Fibroblast of mammary gland (primary cell): ENCODE measurements at places on chromosomes 2 and 18.

DNA sequence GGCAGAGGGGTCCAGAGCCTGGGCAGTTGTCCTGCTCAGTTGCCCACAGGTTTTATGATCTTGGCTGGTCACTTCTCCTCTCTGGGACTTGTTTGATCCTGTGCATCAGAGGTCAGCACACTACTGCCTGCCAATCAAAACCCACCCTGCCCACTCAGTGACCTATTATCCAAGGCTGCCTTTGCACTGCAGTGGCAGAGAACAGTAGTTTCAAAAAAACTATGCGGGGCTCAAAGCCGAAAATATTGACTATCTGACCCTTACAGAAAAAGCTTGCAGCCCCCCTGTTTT is 218.2 kb downstream of the CYP26B1 start:
- no peak for DNase-seq

GRCh38 chr2:176746411-176746810 is 466.2 kb upstream of the HNRNPA3 start:
- DNase-seq: no peak

DNA sequence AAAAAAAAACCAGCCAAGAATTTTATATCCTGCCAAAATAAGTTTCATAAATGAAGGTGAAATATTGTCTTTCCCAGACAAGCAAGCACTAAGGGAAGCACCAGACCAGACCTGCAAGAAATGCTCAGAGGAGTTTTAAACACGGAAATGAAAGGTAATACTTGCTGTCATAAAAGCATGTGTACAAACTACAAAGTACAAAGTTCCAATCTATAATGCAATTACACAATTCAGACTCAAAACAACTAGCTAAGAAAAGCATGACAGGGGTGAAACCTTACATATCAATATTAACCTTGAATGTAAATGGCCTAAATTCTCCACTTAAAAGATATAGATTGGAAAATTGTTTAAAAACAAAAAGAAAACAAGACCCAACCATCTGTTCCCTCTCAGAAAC is 45.0 kb upstream of the ASXL3 start:
- DNase-seq: no peak

DNA sequence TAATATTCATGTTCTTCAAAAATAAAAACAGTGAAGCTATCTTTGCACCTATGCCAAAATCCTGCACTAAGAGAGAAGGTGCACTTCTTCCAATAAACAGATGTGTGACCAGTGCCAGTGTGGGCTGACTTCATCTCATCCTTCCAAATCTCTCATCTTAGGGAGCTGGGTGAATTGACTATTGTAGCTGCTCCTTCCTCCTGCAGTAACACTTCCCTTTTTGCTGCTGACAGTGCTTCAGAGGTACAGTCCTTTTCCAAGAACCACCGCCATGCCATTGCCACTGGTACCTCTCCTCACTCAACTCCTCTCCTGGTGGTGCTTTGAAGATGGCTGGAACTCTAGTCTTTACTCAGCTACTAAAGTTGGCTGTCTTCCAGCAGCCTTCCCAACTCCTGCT is 42.1 kb upstream of the ARHGAP25 start:
- no peak for DNase-seq

GRCh38 chr2:129927696-129928095 is 51.8 kb upstream of the RAB6C start:
- no peak for DNase-seq

- DNase-seq: peak; percentile 85
These were observed 66.4 kb downstream of the BABAM2 start for GRCh38 chr2:27956888-27957287.

- peak; percentile 47 for DNase-seq
These were observed 9.6 kb downstream of the COL6A3 start for GRCh38 chr2:237404413-237404812.

DNA sequence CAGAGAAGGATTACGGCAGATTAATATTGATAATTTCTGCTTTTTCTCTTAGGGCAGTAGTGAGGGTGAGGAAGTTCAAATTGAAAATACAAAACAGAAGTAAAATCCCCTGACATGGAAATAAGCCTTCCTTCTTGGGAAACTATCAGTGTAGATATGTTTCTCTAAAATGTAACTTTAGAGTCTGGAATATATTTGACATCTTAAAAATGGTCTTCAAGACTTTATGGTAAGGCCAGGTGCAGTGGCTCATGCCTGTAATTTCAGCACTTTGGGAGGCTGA is 33.0 kb downstream of the INPP5D start:
- DNase-seq: no peak

GRCh38 chr2:162385536-162385935 is 41.6 kb downstream of the GCA start:
- no peak for DNase-seq

GRCh38 chr2:233000886-233001750 is 11.9 kb downstream of the NGEF start:
- DNase-seq: no peak

DNA sequence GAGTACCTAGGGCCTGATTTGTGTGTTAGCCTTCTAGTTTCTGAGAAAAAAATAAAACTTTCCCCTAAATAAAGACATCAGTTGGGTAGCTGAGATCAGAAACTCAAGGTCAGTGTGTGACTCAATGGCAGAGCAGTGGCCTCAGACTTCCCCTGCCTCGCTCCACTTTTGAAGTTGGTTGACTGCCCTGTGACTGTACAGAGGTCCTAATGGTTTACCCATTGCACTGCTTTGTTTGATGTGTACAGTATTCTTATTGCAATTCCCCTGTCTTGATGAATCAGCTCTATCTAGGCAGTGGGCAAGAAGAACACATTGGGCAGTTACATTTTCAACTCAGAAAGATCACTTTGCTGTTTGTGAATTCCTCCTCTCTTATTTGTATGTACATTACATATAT is 315.7 kb downstream of the KCNS3 start:
- DNase-seq: no peak

GRCh38 chr2:97706112-97706511 is 7.3 kb upstream of the ZAP70 start:
- no peak for DNase-seq

DNA sequence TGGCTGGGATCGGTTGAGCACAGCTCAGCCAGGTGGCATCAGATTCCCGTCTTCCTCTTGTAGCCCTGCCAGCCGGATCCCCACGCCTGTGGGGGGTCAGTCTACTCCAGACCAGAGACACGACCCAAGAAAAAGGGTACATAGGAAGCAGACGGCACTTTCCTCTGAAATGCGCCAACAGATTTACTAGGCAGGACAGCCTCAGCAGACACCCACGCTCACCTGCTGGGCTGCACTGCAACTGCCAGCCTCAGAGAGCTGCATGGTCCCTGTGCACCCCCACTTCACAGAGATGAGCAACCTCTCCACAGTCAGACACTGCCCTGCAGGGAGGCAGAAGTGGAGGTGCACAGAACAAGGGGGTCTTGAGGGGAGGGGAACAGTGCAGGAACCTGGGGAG is 75.7 kb upstream of the OTOS start:
- DNase-seq: no peak

GRCh38 chr2:219218217-219218731 is 484 bp downstream of the ABCB6 start:
- peak; percentile 64 for DNase-seq

DNA sequence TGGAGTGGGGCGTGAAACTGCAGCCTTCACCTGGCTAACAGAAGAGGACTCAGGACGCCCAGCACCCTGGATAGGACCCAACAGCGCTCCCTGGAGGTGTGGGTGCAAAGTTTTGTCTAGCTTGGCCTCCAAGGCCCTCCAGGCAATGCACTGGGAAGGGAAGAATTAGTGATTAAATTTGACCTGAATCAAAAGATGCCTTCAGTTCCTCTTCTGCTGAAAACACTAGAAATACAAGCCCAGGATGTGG is 779 bp upstream of the TRIB2 start:
- peak; percentile 74 for DNase-seq

- peak; percentile 35 for DNase-seq
These were observed 190.1 kb upstream of the GLI2 start for GRCh38 chr2:120545521-120546047.

- peak; percentile 75 for DNase-seq
These were observed 827.6 kb downstream of the RNF144A start for GRCh38 chr2:7744827-7745226.

GRCh38 chr18:58902961-58903360 is 38.3 kb downstream of the ZNF532 start:
- DNase-seq: no peak

- peak; percentile 88 for DNase-seq
These were observed 4.2 kb upstream of the ODC1 start for GRCh38 chr2:10452312-10452711.

DNA sequence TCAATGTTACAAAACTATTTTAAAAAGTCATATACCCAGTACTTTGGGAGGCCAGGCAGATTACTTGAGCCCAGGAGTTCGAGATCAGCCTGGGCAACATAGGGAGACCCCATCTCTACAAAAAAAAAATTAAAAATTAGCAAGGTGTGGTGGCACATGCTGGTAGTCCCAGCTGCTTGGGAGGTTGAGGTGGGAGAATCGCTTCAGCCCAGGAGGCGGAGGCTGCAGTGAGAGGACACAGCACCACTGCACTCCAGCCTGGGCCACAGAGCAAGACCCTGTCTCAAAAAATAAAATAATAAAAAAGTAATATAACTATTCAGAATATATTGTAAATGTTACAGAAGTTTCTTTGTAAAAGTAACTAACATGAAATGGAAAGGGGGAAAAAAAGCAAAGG is 1.9 kb downstream of the PASK start:
- no peak for DNase-seq

GRCh38 chr2:167924556-167924955 is 322.8 kb downstream of the STK39 start:
- DNase-seq: no peak
